ENCODE measurements at places on chromosomes 2 and 18.

- DNase-seq, result no peak
These were observed 141.7 kb downstream of the CMPK2 start for GRCh38 chr2:6723865-6724604.

DNA sequence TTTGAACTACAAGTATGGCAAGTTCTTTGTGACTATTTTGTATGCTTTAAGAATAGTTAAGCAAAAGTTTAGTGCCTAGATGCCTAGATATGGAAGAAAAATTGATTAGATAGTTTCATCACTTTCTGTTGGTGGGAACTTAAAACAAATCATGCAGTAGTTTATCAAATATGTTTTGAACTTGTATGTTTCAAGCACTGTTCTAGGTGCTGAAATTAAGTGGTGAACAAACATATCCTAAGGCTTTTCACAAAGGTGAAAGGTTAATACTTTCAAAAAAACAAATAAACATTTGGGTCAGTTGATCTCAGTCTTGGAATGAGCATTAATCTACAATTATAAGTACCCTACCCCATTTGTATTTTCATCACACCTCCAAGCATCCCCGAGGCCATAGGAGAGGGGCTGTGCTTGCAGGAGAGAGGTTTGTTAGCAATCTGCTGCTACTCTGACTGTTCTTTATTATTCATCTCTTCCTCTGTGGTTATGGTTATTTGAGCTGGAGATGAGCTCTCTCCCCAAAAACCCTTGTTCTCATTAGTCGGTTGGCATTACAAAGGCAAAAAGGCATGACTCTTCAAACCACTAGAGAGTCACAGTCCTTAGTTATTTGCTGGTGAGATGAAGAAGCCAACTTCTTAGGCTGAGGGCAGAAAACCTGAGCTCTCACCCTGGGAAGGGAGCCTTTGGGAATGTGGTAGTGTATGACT, 103.9 kb upstream of the FHL2 start:
- no peak for DNase-seq

GRCh38 chr2:219405958-219406860, 12.0 kb upstream of the DES start:
- no peak for DNase-seq

DNA sequence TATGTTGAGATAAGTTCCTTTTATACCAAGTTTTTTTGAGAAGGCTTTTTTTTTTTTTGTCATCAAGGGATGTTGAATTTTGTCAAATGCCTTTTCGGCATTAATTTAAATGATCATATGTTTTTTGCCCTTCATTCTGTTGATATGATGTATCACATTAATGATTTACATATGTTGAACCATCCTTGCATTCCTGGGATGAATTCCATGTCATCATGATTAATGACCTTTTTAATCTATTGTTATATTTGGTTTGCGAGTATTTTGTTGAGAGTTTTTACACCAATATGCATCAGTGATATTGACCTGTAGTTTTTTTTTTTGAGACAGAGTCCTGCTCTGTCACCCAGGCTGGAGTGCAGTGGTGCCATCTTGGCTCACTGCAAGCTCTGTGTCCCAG, 585.7 kb upstream of the FANCL start:
- no peak for DNase-seq

DNA sequence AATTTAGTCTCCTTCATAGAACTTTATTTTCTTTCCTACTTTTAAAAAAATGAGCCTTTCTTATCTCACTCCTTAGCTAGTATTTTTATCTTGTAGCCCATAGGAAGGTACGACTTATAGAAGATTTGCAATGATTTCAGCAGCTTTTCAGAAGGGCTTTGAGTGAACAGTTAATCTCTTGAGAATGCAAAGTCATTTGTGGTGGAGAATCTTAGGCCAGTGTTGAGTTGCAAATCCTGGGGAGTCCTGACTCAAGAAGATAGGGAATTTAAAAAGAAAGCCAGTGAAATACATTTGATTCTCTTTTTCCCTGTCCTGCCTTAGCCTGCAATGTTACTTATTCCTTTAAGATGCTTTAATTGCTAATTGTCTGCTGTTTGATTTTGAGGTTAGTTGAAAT, 33.6 kb downstream of the LYPD6 start:
- DNase-seq, result no peak

DNA sequence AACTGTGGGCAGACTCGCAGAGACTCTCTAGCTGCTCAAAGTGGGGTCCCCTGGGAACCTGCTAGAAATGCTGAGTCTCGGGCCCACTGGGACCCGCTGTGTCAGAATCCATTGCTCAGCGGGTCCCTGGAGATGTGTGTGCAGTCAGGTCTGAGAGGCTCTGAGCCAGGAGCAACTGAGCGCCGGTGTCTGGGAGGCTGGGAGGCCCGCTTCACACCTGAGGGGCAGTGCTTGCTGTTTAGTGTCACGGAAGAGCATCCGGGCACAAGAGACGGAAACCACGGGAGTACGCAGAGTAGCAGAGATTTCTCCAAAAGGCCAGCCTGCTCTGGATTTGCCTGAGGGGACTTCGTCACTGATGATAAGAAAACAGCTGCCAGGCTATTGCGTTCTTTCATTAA, 70.1 kb downstream of the EDAR start:
- no peak for DNase-seq

DNA sequence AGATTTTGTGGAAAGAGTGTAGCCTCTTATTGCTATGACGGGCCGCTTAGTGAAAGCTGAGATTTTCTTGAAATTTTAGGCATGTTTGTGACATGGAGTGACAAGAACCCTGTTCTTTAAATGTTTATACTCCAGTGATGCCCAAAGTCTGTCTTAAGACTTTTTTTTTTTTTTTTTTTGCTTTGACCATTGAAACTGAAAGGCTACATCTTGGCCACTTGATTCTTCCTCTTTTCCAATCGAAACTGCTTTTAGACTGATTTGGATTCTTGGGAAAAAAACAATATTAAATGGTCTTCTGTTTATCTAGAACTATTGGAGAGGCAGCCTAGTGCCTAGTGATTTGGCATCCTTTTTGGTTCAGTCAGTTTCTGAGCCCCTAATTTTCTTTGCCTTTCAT, 2.4 kb upstream of the SLC8A1 start:
- DNase-seq, result no peak

DNA sequence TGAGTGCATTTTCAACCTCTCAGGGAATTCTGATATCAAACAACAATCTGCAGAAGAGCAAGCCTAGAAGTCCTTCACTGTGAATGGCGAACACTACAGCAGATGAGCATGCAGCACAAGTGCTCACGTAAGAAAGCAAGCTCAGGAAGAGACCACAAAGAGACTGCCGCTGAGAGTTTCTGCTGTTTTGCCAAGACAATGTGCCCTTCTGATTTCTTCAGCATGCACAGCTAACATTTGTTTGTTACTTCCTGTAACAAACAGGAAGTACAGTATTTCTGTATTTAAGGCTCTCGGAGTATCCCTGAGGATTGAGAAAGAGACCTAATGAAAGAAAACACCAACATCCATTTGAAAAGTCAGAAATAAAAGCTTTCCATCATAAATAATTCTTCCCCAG, 45.9 kb downstream of the MBOAT2 start:
- DNase-seq, result no peak

GRCh38 chr2:66686755-66687154, 251.8 kb downstream of the MEIS1 start:
- DNase-seq, result no peak

DNA sequence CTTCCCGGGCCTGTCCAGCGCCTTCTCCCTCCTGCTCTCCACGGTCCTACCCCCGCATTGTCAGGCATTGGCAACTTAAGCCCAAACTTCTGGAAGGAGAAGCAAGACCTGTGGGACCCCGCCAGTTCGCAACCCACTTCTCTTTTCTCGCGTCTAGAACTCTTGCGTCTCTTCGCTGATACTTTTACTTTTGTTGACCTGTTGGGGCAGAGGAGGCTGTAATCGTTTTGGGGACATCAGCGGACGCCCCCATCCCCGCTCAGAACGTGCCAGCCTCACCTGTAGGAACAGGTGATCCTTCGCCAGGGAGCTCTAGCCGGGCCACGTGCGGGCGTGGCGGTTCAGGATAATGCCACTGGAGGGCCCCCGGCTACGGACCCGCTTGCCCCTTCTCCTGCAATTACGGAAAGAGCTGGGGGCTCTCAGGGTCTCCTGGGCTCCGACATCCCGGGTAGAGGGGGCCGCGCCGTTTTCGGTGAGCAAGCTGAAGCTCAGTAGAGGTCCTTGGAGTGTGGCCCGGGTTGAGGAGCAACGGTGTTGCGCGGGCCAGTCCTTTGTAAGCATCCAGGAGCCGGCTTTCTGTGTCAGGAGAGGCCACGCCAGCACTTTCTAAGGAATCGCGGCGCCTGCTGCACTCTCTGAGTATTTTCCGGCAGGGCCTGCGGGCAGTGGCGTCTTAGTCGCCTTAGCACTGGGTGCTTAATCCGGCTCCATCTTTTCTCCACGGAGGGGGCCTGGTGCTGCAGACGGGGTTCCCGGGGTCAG, 1.6 kb downstream of the MTCL1 start:
- no peak for DNase-seq

- no peak for DNase-seq
These were observed 555.2 kb downstream of the CMPK2 start for GRCh38 chr2:6310256-6311215.

DNA sequence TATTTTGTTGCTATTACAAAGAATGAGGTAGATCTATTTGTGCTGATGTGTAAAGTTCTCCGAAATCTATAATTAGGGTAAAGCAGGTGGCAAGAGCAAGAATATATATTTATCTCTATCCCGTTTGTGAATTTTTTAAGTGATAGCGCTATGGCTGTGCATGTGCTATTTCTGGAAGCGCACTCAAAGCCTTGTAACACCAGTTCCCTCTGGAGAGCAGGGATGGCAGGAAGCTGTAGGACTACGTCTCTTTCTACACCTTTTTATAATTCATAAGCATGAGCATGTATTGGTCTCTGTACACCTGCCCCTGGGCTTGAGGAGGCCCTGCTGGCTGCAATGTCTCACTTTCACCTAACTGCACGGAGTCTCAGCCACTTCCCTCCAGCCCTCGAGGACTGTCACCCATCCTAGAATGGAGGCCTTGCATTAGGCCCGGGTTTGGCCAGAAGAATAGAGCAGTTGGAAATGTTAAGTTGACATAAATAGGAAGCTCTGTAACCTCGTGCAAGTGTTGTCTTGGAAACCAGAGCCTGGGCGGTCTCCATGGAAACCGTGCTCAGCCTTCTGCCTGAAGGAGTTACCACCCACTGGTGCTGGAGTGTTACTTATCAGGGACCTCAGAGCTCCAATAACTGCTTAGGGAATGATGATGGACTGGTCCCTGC, 20.9 kb downstream of the ITM2C start:
- no peak for DNase-seq

GRCh38 chr18:4544142-4544541, 89.0 kb upstream of the DLGAP1 start:
- DNase-seq, result no peak

DNA sequence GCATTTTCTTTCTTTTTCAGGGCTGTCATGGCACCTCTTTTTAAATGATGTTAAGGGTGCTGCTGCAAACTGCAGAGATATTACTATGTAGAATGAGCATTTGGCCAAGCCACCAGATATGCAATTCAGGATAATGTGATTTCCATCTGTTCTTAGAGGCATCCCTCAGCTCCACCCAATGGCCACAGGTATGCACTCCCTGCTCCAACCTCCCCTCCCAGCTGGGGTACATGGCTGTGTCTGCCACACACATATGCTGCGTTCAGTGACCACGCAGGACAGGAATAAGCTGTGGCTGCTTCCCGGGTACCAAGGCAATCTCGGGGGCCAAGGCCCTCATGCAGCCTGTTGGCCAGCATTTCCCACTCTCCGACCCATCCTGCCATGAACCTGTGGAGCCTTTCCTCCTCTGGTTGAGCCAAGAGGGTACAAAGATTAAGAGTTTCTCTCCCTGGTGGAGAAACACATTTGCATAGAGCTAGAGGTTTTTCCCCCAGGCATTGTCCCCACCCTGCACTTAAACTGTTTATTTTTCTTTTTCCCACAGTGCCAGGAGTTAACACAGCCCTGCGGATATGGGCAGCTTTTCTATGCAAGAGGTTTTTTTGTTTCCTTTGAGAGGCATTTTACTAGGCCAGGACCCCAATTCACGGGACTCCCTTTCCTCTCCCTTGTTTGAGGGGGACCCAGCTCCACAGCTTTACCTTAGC, 147.0 kb downstream of the GCA start:
- no peak for DNase-seq

GRCh38 chr18:49399003-49399402, 61.4 kb downstream of the DYM start:
- DNase-seq, result no peak

DNA sequence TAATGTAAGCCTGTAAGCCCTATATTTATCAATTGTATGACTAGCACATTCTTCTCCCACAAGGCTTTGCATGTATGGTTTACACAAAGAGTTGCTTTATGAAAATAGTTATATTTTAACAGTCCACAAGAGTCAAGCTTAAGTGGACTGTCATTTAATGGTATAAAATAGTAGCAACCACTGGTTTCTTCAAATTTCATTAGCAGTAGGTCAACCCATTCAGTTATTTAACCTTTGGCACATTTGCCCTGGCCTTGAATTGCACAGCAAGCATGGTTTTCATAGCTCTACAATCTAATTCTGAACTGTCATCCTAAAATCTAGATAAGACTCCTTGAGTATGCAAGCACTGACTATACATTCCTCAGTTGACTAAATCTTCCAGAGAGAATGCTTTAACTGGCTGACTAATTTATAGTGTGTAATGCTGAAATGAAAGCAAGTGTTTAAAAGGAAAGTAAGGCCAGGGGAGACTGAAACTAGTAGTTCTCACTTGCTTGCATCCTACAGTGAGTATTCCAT, 1.8 kb downstream of the DPP4 start:
- DNase-seq, result no peak

GRCh38 chr2:182281276-182281675, 145.6 kb downstream of the PDE1A start:
- DNase-seq, result no peak

DNA sequence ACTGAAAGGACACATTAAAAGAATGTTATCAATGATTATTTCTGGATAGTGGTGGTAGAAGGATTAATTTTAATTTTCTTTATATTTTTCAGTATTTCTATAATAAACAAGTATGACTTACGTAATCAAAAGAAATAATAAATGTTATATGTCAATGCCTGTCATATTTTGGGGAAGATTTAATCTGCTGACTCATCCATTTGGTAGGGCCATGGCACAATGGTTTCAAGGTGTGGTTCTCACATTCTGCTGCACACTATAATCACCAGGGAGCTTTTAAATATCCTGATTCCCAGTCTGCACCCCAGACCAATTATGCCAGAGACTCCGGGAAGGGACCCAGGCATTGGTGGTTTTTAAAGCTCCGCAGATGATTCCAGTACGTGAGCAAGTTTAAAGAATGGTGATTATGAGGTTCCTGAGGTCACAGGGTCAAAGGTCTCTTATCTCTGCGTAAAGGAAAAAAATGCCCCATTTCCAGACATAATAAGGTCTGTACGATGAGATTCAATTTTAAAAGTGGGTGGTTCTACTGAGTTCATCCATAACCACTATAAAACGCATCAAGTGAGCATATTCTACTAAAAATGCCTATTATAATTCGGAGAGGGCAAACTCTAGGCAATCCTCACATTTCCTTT, 27.2 kb downstream of the WIPF1 start:
- no peak for DNase-seq

DNA sequence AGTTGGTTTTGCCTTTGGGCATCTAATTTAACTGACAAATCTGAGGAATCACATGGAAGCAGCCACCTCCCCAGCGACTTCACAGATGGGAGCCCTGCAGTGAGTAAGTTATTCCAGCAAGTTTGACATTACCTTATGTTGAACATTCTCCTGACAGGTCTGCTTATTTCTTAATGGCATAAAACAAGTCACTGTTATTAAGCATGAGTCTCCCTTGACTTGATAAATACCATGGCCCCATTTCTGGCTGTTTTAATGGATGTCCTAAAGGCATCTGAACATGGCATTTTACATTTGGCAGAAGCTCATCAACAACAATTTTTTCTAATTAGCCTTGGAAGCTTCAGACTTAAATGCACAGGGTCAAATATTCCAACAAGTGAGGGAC, 92.6 kb upstream of the CREB1 start:
- DNase-seq, result no peak
